ENCODE measurements at places on chromosomes 4 and X. TPM values are rescaled to one million over a fixed set of nuclear protein-coding genes. Genes with fewer than 3 reads are reported as not detected.

GRCh38 chr4:25861951-25862410 is 807 bp downstream of the SEL1L3 start:
- peak; percentile 54 for DNase-seq

Gene FAM241A
- 8.9 TPM for total RNA-seq

- DNase-seq = no peak
Observed at GRCh38 chrX:47297874-47298273, 65.1 kb downstream of the USP11 start.

- no peak for DNase-seq
Observed at GRCh38 chrX:111257733-111258132, 12.6 kb downstream of the CAPN6 start.

- DNase-seq = no peak
Observed at GRCh38 chr4:81714291-81714690, 242.6 kb upstream of the RASGEF1B start.

DNA sequence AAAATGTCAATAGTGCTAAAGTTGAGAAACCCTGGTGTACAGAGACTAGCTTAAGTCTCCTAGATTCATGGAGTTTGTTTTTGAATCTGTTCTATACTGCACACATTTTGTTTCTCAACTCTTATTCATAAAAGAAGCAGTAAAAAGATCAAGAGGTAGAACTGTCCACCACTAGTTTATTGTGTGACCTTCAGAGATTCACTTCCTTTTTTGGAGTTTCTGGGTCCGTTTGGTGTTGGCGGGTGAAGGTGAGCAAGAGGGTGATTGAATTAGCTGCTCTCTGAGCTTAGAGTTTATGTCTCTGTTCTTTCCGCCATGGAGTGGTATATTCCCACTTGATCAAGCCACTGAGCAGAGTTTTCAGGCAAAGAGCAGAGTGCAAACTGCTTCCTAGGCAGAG is 21.4 kb upstream of the PLAC1 start:
- no peak for DNase-seq

DNA sequence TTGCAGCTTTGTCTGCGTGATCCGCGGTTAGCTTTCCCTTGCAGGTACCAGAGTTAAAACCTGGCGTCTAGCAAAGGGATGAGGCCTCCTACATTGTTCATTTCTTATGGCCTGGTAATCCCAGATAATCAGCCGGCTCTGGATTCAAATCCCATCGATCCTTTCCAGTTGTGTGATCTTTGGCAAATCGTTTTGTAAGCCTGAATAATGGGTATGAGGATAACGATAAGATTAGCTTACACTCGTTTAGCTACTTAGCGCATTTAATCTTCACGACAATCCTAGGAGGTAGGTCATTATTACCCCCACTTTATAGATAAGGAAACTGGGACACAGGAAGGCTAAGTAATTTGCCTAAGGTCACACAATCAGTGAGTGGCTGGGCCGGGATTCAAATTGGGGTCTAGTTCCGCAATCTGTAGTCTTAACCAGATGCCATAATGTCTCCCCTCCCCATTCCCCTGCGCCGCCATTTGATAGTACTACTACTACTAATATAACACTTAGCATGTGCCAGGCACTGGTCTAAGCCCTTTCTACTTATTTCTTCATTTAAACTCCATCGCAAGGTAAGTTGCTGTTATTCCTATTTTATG is 1.7 kb upstream of the UBA1 start:
- DNase-seq = no peak

DNA sequence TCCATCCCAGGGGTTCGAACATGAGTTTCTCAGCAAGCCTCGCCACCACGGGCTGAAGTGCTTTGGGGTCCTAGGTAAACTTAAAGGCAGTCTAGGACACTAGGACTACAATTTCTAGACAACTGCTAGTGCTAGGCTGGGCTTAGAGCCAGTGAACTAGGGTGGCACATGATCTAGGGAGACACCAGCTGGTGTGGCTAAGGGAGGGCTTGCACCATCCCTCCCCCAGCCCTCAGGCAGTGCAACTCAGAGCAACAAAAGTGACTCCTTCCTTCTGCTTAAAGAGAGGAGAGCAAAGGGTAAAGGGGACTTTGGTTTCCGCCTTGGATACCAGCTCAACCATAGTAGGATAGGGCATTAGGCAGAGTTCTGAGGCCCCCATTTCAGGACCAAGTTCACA is 162.5 kb upstream of the AFF2 start:
- no peak for DNase-seq

Gene LUZP4
- not detected for total RNA-seq

DNA sequence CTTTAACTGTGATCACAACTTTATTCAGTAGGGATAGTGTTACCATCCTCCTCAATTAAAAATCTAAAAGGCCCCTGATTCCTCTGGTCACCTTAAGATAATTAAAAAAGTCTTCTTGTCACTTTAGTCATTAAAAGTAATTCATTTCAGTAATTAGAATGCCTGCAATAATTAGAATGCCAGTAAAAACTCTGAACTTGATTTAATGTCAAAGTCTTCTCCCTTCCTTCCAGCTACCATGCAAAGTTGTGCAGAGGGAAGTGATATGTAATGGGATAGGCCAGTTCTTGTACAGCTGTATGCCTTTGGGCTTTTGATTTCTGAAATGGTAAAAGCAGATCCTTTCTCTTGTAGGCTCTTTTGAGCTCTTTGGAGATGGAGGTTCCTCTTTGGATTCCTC is 417.2 kb downstream of the ADAM29 start:
- DNase-seq = no peak

Gene RHOH
- 3.3 TPM for total RNA-seq
